ENCODE measurements at places on chromosomes 16 and 17. TPM values are rescaled to one million over a fixed set of nuclear protein-coding genes. Genes with fewer than 3 reads are reported as not detected.
A peak's percentile ranks its signal among the peaks of the same experiment; 100 is the strongest.

GRCh38 chr17:29051194-29051593 lies 8.3 kb downstream of the PIPOX start:
- no peaks in the 10 kb centered on the region for H3K27me3 ChIP-seq
- DNase-seq: no peak
- H3K4me1 ChIP-seq: no peaks in the 10 kb centered on the region
- H3K4me3 ChIP-seq: no peak overlapping the region

DNA sequence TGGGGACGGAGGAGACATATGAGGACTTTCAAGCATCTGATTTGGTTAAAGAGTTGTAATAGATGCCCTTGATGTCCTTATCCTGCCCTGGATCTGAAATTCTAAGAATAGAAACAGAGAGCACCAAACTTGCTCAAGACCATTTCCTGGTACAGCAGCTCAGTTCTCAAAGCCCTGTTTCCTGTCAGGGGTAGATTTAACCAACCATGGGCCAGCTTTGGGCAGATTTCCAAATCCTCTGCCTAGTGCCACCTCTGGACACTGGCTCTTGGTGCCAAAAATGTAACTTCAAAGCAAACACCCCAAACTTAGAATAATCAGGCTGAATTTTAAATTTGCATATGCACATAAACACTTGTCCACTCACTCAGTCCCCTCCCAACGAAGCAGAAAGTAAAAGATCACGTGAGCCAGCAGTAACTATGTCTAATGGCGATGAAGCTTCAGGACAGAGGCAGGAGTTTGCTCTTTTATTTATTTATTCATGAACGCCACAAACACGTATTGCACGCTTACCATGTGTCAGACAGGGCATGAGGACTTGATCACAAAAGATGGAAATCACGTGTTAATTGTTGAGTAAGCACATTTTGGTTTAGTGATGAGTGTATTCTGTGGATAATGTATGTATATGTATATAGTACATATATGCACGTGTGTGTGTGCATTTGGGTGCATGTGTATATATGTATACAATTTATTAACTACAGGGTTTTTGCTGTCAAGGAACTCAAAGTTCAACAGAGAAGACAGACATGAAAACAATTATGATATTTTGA lies 23.1 kb upstream of the SDK2 start:
- no peaks in the 10 kb centered on the region for H3K4me1 ChIP-seq
- no peak overlapping the region for H3K27ac ChIP-seq
- no peak overlapping the region for H3K4me3 ChIP-seq
- DNase-seq: no peak
- no peaks in the 10 kb centered on the region for H3K36me3 ChIP-seq

The ARHGAP44 gene
- 10.3 TPM for total RNA-seq

GRCh38 chr16:47999595-47999994 lies 156.2 kb downstream of the ABCC12 start:
- no peaks in the 10 kb centered on the region for H3K4me1 ChIP-seq
- H3K36me3 ChIP-seq: no peaks in the 10 kb centered on the region
- H3K27ac ChIP-seq: no peak overlapping the region
- H3K4me3 ChIP-seq: no peak overlapping the region
- DNase-seq: no peak

GRCh38 chr16:77057161-77057774 lies 133.7 kb upstream of the MON1B start:
- H3K4me3 ChIP-seq: no peak overlapping the region
- no peaks in the 10 kb centered on the region for H3K27me3 ChIP-seq
- no peak for DNase-seq
- no peak overlapping the region for H3K27ac ChIP-seq

The SETD6 gene
- total RNA-seq: 47.3 TPM

DNA sequence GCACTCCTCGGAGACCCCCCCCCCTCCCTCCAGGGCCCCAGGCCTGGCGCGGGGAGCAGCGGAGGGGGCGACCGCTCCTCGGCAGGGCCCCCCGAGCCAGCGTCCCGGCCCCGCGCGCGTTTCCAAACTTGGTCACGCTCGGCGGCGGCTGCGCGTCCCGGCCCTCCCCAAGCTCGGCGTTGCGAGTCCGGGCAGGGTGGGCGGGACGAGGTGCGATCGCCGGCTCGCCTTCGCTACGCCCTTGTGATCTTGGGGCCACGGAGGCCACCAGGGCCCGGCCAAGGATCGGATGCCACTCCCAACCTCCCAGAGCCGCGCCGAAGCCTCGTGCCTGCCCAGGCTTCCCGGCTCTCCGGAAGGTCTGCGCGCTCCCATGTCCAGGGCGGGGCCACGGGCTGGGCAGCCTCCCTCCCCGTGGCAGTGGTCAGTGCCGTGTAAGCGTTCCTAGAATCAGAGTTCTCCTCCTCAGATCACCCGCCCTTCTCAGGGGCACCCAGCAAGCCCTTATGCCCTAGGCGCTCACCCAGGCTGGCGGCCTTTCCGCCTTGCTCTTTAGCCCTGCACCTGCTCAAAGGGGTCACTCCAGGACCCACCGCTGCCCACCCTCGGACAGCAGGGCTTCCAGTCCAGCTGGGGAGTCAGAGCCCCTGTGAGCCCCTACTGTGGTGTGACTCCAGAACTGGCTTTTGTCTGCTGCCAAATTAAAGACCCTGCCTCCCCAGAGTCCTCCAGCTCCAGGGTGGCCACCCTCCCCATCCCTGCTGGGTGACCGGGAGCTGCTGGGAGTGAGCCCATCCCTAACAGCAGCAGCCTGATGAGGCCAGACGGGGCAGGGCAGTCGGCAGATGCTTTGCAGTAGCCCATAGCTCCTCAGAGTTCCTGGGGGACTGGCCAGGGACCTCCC lies 12.2 kb upstream of the MRPS23 start:
- peak overlapping the region; percentile 87 for H3K27ac ChIP-seq
- DNase-seq: peak; percentile 41
- peaks cover 22% of the 10 kb centered on the region for H3K4me1 ChIP-seq
- peaks cover 3% of the 10 kb centered on the region for H3K36me3 ChIP-seq

GRCh38 chr16:86975445-86975844 lies 341.7 kb downstream of the C16orf95 start:
- H3K27ac ChIP-seq: no peak overlapping the region
- peaks cover 12% of the 10 kb centered on the region for H3K4me1 ChIP-seq
- no peaks in the 10 kb centered on the region for H3K36me3 ChIP-seq

DNA sequence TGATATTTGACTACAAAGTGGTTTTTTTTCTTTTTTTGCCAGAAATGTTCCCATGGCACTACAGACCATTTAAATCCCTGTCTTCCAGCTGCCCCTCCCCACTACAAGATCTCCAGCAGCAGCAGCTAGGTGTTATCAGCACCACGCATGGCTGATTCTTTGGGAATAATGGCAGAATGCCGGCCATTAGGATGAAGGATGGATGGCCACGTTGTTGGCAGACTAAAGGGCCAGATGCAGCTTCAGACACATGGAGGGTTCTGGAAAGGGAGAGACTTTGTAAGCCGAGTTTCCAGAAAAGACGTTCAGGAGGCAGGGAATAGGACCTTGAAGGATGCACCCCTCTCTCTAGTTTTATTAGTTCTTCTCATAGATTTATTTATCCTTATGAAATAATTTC lies 10.3 kb upstream of the MED9 start:
- no peak overlapping the region for H3K27ac ChIP-seq
- DNase-seq: no peak
- H3K4me3 ChIP-seq: no peak overlapping the region
- H3K4me1 ChIP-seq: no peaks in the 10 kb centered on the region

- DNase-seq: no peak
- H3K36me3 ChIP-seq: peaks cover 43% of the 10 kb centered on the region
- no peaks in the 10 kb centered on the region for H3K27me3 ChIP-seq
- no peak overlapping the region for H3K27ac ChIP-seq
- no peaks in the 10 kb centered on the region for H3K4me1 ChIP-seq
- H3K4me3 ChIP-seq: no peak overlapping the region
Measured at GRCh38 chr16:4682616-4683254, 10.6 kb upstream of the NUDT16L1 start.

GRCh38 chr16:2883458-2883908 lies 468 bp downstream of the FLYWCH2 start:
- peak overlapping the region; percentile 92 for H3K4me3 ChIP-seq
- no peak for DNase-seq
- peak overlapping the region; percentile 89 for H3K27ac ChIP-seq
- no peaks in the 10 kb centered on the region for H3K36me3 ChIP-seq
- H3K4me1 ChIP-seq: peaks cover 8% of the 10 kb centered on the region
- H3K27me3 ChIP-seq: no peaks in the 10 kb centered on the region

The FKBP10 gene
- 188 TPM for total RNA-seq

DNA sequence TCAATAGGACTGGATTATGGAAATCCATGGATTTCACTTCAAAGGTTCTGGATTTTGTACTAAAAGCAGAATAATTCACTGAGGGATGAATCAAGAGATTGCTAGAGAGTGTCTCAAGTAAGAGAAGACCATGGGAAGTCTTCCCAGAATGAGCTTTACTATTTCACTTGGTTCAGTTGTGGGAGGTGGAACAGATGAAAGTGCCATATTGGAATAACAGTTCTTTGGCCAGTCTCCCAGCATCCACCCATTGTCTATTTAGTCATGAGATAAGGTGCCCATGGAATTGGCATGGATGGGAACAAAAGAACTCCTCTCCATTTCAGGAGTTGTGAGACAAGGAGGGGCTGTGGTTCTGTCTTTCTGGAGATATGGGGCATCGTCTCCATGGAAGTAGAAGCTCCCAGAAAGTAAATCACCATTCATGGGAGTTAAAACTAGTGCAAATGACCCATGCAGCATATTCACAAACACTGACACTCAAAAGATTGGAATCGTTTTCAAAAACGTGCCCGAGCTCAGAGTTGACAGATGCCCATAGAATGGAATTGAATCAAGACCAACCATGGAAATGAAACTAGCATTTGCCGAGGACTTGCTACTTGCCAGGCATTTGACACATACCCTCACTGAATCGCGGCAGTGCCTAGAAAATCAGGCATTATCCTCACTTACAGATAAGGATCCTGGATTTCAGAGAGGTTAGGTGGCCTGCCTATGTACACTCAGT lies 36.2 kb upstream of the CLEC3A start:
- H3K4me1 ChIP-seq: peaks cover 5% of the 10 kb centered on the region
- no peak overlapping the region for H3K27ac ChIP-seq

- H3K4me1 ChIP-seq: peaks cover 54% of the 10 kb centered on the region
- peaks cover 27% of the 10 kb centered on the region for H3K36me3 ChIP-seq
- peak overlapping the region; percentile 96 for H3K27ac ChIP-seq
- no peak for DNase-seq
Measured at GRCh38 chr16:69942627-69943170, 8.4 kb upstream of the CLEC18A start.

The KRT25 gene
- not detected for total RNA-seq

The CTF1 gene
- total RNA-seq: 3.8 TPM

The OR2C1 gene
- total RNA-seq: not detected

The SPAG7 gene
- total RNA-seq: 43.1 TPM

The SRCIN1 gene
- total RNA-seq: not detected

The KRT39 gene
- total RNA-seq: not detected

- H3K4me1 ChIP-seq: peaks cover 72% of the 10 kb centered on the region
- peak overlapping the region; percentile 100 for H3K4me3 ChIP-seq
- H3K27me3 ChIP-seq: no peaks in the 10 kb centered on the region
Measured at GRCh38 chr17:38873640-38874380, 4.0 kb downstream of the LASP1 start.

DNA sequence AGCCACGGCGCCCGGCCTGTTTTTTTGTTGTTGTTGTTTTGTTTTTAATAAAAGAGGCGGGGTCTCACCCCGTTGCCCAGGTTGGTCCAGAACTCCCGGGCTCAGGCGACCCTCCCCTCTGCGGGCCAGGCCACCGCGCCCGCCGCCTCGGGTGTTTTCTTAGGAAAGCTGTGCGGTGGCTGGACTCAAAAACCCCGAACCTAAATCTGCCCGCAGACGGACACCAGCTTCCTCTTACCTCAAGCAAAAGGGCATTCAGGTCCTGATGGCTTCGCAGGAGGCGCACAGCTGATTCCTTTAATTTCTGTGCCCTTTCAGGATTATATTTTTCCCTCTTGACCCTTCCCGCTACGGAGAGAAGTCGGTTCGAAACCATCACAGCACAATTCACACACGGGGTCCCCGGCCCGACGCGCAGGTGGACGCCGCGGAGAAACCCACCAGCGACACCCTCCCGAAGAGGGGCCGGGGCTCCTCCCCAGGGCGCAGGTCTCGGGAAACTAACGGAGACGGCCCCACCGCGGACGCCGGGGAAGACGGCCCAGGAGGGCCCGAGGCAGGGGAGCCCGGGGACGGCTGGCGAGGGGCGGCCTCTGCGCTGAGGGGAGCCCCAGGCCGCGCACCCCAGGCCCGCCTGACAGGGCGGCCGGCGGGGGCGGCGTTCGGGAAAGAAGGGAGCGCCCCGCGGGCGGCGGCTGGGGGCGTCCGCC lies 653 bp downstream of the FANCA start:
- H3K27me3 ChIP-seq: no peaks in the 10 kb centered on the region
- no peak overlapping the region for H3K27ac ChIP-seq
- H3K4me1 ChIP-seq: peaks cover 5% of the 10 kb centered on the region

The RHBDL3 gene
- 0.63 TPM for total RNA-seq

The CES5A gene
- total RNA-seq: not detected

Measured in thoracic aorta (tissue), 2 donors.